Iris pigment epithelial cell (primary cell): ENCODE measurements at places on chromosomes 12 and 14.

DNA sequence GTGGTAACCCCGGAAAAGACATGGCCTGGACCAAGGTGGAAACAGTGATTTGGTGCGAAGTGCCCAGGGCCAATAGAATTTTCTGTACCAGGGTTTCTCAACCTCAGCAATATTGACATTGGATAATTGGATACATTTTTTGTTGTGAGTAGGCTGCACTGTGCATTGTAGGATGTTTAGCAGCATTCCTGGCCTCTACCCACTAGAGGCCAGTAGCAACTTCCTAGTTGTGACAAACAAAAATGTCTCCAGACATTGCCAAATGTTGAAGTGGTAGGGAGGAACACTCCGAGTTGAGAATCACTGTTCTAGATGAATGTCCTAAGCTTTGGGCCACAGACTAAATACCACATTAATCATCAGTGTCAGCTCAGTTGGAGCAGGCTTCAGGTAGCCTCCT is 6.2 kb upstream of the CGRRF1 start:
- DNase-seq, result peak; percentile 56

DNA sequence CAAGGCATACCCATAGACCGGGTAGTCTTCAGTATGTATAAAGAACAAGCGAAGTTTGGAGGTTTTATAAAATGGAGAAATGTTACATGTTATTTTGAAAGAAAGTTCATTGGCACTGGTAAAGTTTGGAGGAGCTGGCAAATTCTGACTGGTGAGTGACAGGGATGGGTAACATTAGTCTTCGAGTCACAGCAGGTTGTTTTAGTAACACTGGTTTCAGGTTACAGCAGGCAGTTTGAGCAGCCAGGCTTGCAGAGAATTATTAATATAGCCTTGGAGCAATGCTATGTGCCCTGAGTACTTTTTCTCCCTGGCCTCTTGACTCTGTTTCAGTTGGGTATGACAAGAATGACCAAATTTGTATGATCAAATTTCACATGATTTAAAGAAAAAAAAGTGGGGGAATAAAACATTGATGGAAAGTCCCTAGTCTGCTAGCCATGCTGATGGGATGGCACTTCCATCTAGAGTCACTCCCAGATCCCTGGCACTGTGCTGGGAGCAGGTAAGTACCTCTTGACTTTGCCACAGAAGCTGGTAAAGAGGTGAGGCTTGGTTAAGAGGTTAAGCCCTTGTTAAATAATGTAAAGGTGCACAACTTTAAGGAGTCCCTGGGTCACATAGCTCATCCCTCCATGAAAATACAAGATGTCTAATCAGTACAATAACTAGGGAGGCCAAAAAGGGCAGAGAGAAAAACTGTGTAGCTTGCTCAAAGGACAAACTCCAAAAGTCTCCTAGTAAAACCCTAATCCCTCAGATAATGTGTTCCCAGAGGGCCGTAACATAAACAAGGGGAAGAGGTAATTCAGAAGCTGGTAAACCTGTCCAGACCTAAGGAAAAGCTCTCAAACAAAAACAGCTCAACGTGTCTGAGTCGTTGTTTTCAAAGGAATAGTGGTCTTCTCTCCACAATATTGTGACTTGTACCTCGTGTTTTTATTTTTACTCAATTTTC is 12.7 kb upstream of the SVOP start:
- no peak for DNase-seq

DNA sequence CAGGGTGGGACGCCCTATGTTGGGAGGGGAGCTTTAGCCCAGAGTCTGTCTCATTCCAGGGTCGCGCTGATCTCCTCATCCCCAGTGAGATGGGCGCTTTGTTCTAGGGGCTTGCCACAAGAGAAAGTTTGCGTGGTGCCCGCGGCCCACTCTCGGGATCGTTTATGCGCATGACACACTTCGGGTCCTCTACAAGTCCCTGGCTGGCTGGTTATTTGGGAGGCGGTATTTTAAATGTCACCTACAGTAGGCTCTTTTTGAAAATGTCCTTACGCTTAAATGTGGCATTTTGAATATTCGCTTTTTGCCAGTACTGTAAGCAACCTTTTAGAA is 541 bp downstream of the GOLT1B start:
- DNase-seq, result peak; percentile 36

DNA sequence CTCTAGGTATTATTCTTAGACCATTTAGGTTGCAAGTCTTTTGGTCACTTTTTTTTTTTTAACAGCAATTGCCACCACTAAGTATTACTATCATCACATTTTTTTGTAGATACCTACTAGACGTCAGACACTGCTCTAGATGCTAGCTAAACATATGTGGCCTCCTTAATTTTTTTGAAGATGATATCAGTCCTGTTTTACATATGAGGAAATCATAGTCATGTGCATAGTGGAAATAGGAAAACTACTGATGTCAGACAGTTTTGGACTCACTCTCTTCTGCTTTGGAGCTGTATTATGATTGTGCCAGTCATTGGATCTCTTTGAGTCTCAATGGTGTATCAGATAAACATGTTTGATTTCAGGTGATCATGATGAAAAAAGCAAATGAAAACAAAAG is 304.3 kb downstream of the DIO2 start:
- DNase-seq, result no peak

GRCh38 chr12:57853864-57854556 is 7.5 kb upstream of the CTDSP2 start:
- DNase-seq, result no peak

DNA sequence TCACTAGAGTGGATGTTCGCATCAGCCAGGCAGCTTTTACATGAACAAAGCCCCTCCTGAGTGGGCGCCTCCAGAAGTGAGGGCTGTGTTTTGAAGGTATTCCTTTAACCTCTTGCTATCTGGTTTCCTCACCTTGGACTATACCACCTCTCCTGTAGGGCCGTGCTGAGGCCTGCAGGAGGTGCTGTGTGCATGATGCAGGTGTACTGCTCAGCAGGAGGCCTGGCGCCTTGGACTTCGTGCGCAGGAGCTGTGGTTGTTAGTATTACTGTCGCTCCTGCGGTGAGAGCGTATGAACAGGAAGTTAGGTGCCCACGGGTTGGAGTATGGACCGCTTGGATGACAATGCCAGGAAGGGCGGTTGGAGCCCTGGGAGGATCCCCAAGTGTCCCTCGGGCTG is 130.7 kb downstream of the TSPAN9 start:
- DNase-seq, result no peak

GRCh38 chr12:54658306-54659264 is 10.4 kb upstream of the DCD start:
- DNase-seq, result peak; percentile 46

DNA sequence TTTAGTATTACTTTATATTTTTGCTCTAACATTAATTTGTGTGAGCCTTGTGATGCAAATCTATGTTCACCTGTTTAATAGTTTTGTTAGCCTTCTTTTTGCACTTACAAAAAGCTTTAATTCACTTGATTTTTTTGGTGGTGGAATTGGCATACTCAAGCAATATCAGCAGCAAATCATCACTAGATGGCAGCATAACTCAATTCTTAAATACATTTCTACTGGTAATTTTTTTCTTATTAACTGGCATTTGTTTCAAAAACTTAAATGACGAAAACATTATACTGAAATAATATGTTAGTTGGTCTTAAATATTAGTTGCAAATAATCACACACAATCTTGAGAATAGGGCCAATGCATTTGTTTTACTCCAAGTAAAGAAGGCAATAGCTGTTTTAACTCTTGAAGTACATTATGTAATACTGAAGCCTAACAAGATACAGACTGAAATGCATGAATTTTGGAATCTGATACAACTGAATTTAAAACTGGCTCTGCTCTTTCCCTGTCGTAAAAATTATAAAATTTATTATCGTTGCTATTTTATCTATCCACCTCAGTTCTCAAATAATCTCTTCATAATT is 151.5 kb downstream of the ATXN7L3B start:
- DNase-seq, result peak; percentile 65

DNA sequence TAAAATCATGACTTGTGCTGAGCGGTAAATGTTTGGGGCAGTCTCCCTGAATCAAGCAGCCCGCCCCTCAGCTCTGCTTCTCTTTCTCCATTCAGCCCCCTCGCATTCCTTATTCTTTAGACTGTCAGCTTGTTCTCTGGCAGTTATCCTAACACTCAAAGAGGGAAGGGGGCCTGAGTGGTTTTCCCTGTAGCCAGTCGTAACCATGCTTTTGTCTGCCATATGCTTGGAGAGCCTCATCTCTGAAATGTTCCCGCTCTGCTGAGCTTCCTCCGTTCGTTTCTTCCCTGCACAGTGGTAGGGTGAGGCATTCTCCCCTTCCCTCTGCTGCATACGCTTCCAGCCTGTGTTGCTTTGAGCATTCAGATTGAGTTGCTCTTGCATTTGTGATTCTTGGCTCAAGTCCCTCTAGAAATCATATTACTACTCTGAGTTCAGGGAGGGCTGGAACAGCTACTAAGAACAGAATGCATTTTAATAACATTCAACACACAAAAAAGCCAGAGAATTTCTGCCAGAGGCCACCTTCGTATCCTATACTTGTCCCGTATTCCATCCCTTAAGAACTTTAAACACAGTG is 119.7 kb downstream of the FBXL14 start:
- DNase-seq, result peak; percentile 95

- no peak for DNase-seq
Measured at GRCh38 chr14:91324606-91325575, 80.4 kb upstream of the GPR68 start.

DNA sequence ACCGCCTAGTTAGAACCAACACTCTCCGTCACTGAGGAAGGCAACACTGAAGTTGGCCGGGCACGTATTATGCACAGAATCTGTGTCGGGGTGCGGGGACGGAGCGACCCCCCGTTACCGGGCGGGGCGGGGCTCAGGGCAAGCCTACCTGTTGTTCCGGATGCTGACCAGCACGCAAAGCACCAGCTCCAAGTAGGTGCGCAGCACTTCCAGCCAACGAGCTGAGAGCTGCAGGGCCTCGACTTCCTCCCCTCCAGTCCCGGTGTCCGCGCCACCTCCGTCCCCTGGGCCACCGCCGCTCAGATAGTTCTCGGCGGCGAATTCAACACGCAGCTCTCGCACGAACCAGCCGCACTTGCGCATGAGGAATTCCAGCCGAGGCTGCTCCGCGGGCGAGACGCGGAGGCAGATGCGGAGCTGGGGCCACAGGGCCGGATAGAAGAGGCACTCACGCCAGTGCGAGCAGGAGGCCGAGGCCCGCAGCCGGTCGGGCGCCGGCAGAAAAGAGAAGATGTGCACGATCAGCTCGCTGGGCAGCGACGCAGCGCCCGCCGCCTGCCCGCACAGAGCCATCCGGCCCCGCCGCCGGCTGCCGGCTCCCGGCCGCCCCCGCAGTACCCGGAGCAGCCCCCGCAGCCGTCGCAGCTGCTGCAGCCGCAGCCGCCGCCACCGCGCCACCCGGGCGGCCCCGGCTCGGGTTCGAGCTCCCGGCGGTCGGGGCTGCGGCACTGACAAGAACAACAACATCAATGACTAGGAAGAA is 636 bp downstream of the FBXO33 start:
- peak; percentile 43 for DNase-seq

GRCh38 chr12:54358945-54359761 is 5.1 kb downstream of the GPR84 start:
- peak; percentile 100 for DNase-seq

DNA sequence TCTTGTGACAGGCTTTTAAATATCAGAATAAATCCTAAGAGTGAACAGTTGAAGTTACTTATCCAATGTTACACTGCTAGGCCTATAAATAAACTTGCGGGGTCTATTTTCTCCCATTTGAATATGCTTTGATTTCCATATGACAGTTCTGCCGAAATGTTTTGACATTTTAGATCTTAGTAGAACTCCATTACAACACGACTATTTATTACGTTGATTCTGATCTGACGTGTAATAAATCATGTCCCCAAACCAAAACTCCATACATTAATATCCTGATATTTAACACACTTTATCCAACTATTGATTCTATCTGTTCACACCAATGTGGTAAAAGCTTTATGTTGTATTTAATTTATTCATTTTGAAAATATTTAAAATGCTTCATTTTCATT is 16.1 kb upstream of the NEMF start:
- DNase-seq, result no peak

DNA sequence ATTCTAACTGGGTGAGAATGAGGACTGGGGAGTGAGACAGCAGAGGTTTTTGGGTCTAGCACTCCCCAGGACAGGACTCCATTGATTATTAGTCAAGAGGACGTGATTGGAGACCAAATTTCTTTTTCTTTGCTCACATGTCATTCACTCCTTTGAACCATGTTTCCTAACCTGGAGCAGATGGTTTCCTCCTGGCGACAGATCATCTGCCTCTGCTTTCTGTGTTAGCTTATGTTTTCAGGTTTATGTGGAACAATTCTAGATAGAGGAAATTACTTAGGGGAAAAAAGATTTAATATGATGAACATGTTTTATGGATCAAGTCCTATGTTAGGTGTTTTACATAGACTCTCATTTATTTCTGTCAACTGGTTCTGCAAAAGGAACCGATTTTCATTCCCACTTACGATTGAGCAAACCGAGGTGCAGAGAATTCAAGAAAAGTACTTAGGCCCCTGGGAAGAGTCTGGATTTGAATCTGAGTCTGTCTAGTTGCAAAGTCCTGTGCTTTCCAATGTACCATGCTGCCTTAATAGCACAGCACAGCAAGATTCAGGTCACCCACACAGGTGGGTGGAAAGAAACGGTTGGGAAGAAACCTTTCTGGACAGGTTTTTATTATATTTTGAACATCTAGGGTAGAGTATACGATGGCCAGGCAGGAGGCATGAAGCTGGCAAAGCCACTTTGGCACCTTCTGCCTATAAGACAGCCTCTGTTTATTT is 30.8 kb downstream of the SMOC1 start:
- no peak for DNase-seq

DNA sequence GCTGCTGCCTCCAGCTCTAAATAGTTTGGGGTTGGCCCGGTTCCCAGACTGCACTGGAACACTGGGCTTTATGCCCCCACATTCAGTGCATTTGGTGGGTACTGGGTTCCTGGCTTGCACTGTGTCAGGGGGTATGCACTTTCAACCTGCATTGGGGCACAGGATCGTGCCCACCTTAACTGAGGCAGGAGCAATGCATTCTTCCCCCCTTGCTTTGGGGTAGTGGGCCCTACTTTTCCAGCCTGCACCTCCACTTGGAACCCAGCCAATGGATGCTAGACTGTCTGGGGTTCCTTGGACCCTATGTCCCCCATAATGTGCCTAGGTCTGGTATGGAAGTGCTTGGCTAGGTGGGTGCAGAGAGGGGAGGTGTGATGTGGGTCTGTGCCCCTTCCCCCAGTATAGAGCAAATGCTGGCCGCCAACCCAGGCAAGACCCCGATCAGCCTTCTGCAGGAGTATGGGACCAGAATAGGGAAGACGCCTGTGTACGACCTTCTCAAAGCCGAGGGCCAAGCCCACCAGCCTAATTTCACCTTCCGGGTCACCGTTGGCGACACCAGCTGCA is 615 bp downstream of the TARBP2 start:
- no peak for DNase-seq

DNA sequence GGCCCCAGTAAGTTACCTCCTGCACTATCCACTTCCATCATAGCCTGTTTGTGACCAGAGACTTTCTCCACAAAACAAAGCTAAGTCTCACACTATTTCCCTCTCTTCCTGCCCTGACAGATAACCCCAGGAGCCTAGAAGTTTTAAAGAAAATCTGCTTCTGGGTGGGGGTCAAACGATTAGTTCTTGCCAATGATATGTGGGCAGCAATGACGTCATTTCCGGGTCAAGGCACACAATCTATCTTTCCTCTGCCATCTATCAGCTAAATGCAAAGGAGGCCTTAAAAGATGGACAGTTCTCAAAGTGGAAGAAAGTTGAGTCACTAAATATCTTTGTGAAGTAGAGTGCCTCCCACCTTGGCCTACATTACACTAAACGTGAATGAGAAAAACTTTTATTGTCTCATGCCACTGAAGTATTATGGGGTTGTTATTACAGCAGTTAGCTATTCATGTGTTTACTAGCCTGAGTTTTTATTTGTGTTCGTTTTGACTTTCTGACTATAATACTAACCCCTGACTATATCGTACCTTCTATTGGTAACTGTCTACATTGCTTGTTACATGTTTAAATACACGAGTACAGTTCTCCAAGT is 86.2 kb downstream of the DENND5B start:
- no peak for DNase-seq
